A549 treated with AZD2906 at 1 μM for 4 hours (cell line): ENCODE measurements at places on chromosomes 3 and 15. TPM values are rescaled to one million over a fixed set of nuclear protein-coding genes. Genes with fewer than 3 reads are reported as not detected.

Gene PSTPIP1
- total RNA-seq, result 0.13 to 0.20 TPM (median 0.14 TPM) in 4 of 5 replicates, not detected in the other

Gene ATP8B4
- 1.0 to 1.2 TPM (median 1.0 TPM) in 5 replicates for total RNA-seq

Gene CHRD
- 0.11 to 0.36 TPM (median 0.23 TPM) in 5 replicates for total RNA-seq

Gene ACTRT3
- total RNA-seq, result 2.6 to 3.3 TPM (median 3.1 TPM) in 5 replicates

Gene PARL
- total RNA-seq, result 60.4 to 67.0 TPM (median 65.4 TPM) in 5 replicates

Gene KBTBD13
- not detected in 5 replicates for total RNA-seq

Gene CCNB2
- 87.6 to 104 TPM (median 91.9 TPM) in 5 replicates for total RNA-seq

Gene GOLGA8G
- total RNA-seq, result not detected in 5 replicates

Gene BCL6
- total RNA-seq, result 13.3 to 17.3 TPM (median 16.2 TPM) in 5 replicates

Gene HYKK
- total RNA-seq, result 5.8 to 8.9 TPM (median 6.3 TPM) in 5 replicates

Gene GABRR3
- total RNA-seq, result not detected in 5 replicates

Gene CCK
- 1.7 to 2.9 TPM (median 1.9 TPM) in 5 replicates for total RNA-seq

Gene ZNF501
- not detected in 5 replicates for total RNA-seq

Gene BFSP2
- not detected in 5 replicates for total RNA-seq

Gene SCN5A
- total RNA-seq, result 0.80 to 1.4 TPM (median 1.0 TPM) in 5 replicates

Gene RARRES1
- total RNA-seq, result 8.0 to 11.8 TPM (median 9.8 TPM) in 5 replicates

Gene TRPM1
- not detected in 5 replicates for total RNA-seq

Gene DUOXA2
- not detected in 5 replicates for total RNA-seq
